G401 (cell line): ENCODE measurements at places on chromosomes 6 and 20. TPM values are rescaled to one million over a fixed set of nuclear protein-coding genes. Genes with fewer than 3 reads are reported as not detected.

Gene RIPOR3
- total RNA-seq = 6.9 and 7.4 TPM in 2 replicates

Gene SLC25A27
- not detected in 2 replicates for total RNA-seq

DNA sequence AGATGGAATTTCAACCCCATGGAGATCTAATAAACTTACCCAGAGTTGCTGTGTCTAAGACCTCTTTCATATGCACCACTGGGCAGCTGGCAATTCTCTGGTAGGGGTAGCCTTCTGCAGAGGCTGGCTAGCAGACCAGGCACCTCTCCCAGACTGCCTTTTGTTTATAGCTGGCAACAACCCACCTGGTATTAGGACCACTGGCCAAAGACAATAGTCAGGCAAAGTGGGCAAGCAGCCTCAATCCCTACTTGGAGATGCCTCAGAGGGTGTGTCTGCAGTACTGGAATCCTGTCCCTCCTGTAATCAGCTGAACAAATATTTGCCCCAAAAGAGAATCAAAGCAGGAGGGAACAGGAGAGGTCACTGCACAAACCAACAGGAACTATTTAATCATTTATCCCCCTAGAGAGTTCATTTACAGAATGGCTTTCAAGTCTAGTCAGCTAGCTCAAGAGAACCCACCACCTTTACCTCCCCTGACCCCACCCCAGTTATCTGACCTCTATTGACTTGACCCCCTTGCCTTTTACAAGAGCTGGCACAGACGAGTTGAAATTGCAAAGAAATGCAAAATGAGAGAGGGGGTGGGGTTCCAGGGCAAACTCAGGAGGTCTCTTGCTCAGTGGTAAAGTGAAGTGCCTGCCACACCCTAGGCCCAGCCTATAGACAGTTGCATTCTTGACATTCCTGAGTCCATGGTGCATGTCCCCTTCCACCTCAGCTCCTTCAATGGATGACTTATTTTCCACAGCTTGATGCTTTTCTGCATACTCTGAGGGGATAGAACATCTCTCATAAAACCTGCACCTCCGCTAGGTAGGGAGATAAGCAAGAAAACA lies 2.8 kb downstream of the BCL2L1 start:
- DNase-seq = no peak

DNA sequence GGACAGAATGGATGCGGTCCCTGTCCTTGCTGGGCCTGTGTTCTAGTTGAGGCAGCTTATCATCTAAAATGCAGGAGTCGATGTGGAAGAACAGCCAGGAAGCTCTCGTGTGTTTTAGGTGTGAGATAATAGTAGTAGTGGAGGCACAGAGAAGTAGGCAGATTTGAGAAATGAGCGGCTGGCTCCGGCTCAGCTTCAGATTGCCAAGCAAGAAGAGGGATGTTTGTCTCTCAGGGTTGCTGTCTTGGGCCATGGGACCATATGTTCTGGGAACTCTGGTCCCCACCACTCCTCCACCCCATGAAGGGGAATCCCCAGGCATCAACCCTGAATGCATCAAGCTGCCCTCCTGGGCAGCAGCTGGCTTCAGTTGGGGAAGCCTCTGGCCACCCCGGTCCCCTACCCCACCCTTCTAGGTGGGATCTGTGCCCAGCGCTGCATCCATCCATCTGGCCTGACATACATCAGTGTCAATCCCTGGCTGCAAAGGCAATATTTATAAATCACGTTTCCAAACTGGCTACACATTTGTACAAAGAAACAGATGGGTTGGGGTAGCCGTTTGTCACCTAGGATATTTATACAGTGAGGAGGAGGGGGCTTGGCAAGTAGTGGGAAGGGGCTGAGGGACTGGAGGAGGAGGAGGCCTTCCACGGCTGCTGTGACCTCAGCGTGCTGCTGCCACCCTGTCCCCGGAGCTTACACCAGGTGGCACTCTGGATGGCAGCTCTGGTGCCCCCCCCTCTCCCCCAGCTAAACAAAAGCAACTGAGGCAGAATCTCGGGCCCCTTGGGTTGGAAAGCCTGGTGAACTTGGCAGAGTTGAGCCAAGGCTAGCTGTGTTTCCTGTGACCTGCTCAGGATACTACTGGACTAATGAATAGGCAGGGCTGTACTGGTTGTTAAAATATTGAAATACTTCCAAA lies 64.4 kb downstream of the CD40 start:
- peak; percentile 81 for DNase-seq

DNA sequence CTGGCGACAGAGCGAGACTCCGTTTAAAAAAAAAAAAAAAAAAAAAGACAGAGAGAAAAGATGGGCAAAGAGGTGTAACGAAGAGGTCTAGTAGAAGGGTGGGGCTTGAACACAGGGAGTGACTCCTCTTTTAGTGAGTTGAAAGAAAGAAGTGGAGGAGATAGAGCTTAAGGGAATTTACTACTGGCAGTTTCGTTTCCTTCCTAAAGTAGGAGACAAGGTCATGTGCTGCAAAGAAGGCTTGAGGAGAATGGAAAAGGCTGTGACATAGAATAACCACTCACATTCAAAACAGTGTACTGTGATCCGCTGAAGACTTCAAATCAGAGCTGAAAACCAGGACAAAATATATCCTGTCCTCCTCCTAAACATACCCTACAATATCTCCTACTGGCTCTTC lies 63.8 kb upstream of the EIF2S2 start:
- DNase-seq = no peak
